Activated CD8-positive, alpha-beta memory T cell treated with anti-CD3 and anti-CD28 coated beads for 24 hours (primary cell): ENCODE measurements at places on chromosomes 16 and 17.

GRCh38 chr17:37047631-37048104 is 98.9 kb downstream of the AATF start:
- DNase-seq: peak; percentile 89

- no peak for DNase-seq
These were observed 54.5 kb downstream of the GTF3C1 start for GRCh38 chr16:27495191-27495590.

GRCh38 chr17:28485049-28485448 is 11.6 kb downstream of the SLC13A2 start:
- no peak for DNase-seq

DNA sequence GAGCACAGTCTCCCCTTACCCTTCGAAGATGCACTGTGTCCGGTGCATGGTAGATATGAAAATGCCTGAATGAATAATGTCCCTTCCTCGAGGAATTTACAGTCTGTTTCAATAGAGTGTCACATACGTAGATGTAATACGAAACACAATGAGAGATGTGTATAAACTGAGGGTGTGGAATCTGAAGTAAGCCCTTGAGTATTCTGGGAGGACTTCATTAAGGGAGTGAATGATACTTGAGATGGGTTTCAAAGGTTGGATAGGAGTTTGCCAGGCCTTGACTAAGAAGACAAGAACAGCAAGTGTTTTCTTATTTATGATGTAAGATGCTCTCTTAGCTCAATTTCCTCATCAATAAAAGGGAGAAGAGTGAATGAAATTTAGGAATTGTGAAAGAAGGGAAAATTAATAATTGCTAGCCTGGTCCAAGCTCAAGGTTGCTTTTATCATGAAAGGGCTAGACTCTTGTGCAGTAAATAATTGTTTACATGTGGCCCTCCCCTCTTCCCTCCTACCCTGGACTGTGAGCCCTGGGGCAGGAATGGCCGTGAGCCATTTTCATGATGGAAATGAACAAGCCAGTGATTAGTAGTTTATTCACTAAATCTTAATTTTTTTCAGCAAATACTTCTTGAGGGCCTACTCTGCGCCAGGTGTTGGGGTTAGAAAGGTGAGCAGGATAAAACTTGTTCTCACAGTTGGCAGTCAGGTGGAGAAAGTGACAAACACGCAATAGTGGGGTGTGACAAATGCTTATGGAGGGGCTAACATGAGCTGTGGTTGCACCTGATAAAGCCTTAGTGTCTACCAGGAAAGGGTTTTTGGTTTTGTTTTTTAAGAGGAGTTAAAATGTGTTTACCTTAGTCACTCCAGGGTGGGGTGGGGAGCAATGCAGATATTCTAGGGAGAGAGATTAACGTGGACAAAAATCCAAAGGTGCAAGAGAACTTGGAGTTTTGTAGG is 1.6 kb downstream of the KIF22 start:
- no peak for DNase-seq

DNA sequence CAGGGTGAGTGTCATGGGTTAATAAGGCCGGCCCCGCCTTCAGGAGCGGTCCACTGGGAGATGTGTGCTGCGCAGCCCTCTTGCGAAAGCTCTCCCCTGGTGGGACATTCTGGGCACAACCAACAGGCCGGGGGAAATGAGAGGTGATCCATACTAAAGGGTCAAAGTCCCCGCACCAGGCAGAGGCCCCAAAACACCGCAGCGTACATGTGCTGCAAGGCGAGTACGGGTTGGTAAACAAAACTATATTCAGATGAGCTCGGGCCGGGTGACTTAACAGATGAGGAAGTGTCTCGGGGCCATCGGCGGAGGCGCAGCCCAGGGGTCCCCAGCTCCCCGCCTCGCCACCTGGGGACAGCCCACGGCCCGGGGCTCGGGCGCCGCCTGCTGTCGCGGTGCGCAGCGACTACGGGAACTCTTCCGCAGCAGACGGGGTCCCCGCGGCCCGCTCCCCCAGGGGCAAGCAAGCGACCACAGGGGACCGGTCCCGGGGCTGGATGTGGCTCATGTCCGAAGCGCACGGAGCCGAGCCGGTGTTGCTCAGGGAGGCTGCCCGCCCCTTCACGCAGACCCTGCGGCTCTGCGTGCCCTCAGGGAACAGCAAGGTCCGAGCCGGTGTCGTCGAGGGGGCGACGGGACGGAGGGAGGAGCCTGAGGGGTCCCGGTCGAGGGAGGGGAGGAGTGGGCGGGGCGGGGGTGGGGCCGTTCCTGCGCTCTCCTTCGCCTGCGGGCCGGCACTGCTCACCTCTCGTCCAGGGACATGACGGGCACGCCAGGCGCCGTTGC is at the start of gene RAB37:
RAB37 (plus strand) TSS at position 744 of the 786 bp plus-strand sequence; CDS start at position 761, 17 bp downstream.
- DNase-seq: peak; percentile 82

DNA sequence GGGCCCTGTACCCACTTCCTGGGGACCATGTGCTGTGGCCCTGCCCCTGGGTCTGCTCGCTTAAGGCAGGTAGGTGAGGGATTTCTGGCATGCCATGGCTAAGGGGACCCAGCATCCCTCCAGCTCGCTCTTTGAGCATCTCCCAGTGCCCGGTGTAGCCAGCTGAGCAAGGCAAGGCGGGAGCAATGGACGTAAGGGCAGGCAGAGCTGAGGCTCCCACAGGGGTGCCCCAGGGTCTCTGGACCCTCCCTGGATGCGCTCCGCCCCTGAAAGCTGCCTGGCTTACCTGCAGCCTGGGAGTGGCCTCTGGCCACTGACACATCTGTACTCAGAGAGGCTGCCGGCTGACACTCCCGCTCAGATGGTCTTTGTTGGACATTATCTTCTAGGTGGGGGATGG is 189.9 kb downstream of the IRF8 start:
- DNase-seq: no peak

DNA sequence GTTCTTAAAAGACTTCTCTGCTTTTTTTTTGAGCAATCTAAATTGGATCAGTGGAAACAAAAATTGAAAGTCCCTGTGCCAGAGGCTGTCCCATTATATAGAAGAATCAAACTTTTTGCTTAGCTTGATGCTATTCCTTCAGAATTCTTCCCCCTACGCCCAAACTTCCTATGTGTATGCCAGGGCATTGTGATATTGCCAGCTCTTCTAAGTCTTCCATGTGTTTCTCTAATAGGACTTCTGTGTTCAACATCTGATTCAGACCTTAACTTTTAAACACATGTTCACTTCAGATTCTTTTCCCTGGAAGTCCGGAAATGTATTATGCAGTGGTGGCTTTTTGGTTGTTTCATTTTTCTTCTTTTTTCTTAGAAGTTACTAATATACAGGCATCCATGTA is 18.7 kb downstream of the PTRH2 start:
- DNase-seq: no peak

- DNase-seq: no peak
These were observed 252.1 kb upstream of the N4BP1 start for GRCh38 chr16:48862087-48862532.

GRCh38 chr17:66893382-66893781 is 58.5 kb downstream of the CACNG5 start:
- DNase-seq: no peak

DNA sequence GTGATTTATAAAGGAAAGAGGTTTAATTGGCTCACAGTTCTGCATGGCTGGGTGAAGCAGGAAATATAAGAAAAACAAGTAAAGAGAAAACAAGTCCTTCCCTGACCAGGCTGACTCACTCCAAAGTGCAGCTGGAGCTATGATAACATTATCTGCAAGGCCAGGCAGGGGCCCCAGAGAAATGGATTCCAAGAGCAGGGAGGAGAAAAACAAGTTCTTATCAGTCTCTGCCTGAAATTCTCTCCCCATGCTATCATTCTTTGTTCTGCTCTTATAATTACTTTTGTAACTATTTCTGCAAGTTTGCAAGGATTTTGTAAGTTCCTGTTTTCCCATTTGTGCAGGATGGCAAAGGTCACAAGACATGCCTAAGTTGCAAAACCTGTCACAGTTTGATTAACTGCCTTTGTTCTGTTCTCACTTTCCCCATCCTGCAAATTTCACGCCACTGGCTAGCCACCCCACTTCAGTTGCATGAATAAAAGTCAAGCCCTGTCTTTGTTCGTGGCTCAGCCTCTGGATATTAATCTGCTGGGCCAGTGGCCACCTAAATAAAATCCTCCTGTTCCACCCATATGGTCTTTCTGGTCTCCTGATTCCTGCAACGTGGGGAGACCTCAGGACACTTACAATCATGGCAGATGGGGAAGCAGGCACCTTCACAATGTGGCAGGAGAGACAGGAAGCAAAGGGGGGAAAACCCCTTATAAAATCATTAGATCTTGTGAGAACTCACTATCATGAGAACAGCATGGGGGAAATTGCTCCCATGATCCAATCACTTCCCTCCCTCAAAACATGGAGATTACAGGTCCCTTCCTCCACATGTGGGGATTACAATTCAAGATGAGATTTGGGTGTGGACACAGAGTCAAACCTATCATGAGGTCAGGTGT is 13.1 kb downstream of the ABCA9 start:
- no peak for DNase-seq

- no peak for DNase-seq
These were observed 140.7 kb upstream of the PLCG2 start for GRCh38 chr16:81638286-81638945.

DNA sequence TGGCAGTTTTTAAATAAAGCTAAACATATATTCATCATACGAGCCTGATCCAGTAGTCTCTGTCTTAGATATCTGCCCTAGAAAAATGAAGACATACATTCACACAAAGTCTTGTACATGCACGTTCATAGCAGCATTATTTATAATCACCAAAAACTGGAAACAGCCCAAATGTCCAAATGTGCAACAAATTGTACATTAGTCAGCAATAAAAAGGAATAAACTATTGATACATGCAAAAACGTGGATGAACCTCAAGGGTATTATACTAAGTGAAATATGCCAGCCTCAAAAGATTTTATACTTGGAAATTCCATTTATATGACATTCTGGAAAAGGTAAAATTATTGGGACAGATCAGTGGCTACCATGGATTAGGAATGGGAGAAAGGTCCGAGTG is 22.8 kb downstream of the AATF start:
- no peak for DNase-seq

DNA sequence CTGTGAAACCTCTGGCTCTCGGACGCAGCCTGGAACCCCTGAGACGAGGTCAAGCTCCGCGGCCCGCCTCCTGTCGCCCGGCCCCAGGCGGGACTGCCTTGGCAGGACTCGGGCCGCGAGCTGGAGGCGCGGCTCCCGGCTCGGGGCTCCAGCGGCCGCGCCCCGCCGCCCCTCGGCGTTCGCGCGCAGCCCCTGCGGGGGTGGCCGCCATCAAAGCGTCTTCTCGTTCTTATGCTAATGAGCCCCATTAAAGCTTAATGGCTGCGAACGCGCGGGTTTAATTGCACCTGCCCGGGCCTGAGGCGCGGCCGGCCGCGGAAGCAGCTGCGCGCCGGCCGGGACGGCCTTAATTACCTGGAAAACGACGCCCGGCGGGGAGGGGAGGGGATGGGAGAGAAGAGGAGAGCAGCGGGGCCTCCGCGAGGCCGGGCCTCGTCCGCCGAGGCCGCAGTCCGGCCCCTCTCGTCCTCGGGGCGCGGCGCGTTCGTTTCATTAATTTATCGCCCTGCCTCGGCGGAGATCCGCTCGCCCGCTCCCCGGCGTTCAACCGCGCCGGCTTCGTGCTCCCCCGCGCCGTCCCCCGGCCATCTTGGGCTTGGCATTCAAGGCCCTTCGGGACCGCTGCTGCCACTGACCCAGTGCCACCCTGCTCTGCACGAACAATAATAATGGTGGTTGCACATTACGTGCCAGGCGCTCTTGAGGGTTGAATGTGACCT is 19.2 kb downstream of the RAI1 start:
- no peak for DNase-seq

- no peak for DNase-seq
These were observed 9.8 kb upstream of the DRC7 start for GRCh38 chr16:57684626-57685358.

GRCh38 chr16:78638371-78638770 is 538.9 kb downstream of the WWOX start:
- DNase-seq: no peak

DNA sequence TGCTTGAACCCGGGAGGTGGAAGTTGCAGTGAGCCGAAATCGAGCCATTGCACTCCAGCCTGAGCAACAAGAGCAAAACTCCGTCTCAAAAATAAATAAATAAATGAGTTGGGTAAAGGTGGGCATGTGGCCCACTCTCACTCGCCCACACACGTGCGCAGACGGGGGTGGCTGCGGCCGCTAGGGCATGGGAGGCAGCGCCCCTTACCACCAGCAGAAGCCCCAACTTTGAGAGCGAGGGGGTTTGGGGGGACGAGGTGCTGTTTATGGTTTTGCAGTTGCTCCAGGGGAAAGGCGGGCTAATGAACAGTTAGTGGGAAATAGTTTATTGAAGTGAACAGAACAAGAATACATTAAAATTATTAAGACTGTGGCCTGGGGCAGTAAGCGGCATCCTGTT is 14.9 kb upstream of the RBFOX3 start:
- no peak for DNase-seq

DNA sequence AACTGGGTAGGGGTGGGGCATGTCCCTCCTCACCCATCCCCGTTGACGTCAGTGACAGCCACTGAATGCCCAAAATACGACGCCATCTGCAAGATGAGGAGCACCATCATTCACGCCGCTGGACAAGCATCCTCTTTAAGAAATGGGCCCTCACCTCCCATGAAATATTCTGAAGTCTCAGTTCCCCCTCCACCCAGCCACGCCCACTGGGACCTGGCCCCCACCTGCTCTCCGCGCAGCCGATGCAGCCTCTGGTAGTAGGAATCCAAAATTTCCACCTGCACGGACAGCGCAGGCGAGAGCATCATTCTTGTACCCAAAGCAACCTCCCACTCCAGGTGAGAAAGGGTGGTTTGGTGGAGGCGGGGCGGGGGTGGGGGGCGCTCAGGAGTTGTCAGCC is 5.6 kb downstream of the ITGA2B start:
- DNase-seq: no peak

DNA sequence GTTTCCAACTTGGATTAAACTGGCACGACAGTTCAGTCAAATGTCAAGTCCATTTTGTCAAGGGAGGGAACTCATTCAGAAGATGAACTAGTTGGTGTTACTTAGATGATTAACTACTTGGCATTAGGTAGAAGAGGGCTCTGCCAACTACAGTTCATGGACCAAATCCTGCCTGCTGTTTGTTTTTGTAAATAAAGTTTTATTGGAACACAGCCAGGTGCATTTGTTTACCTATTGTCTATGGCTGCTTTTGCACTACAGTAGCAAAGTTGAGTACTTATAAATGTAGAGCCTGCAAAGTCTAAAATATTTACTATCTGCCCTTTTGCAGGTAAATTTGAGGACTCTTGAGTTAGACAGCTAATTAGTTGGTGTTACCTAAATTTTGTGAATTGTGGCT is 410.0 kb downstream of the MAF start:
- no peak for DNase-seq

GRCh38 chr16:35391328-35391727 is 1931.9 kb downstream of the TP53TG3F start:
- no peak for DNase-seq

GRCh38 chr16:14475370-14476139 is 154.5 kb downstream of the PARN start:
- DNase-seq: no peak

GRCh38 chr16:56966093-56966475 is 4.3 kb downstream of the CETP start:
- DNase-seq: no peak

GRCh38 chr16:14502932-14503741 is 126.9 kb downstream of the PARN start:
- DNase-seq: no peak

- DNase-seq: no peak
These were observed at the start of gene CBFA2T3 for GRCh38 chr16:88977018-88977811. CBFA2T3 (minus strand) TSS chr16:88977207; CDS start chr16:88976807, 400 bp downstream.
